Endothelial cell of umbilical vein (primary cell): ENCODE measurements at places on chromosomes 5 and 9.

- no peak for DNase-seq
Measured at GRCh38 chr5:159797261-159797970, 118.9 kb upstream of the ADRA1B start.

GRCh38 chr5:103452089-103452488 lies 110.5 kb downstream of the NUDT12 start:
- DNase-seq = no peak

DNA sequence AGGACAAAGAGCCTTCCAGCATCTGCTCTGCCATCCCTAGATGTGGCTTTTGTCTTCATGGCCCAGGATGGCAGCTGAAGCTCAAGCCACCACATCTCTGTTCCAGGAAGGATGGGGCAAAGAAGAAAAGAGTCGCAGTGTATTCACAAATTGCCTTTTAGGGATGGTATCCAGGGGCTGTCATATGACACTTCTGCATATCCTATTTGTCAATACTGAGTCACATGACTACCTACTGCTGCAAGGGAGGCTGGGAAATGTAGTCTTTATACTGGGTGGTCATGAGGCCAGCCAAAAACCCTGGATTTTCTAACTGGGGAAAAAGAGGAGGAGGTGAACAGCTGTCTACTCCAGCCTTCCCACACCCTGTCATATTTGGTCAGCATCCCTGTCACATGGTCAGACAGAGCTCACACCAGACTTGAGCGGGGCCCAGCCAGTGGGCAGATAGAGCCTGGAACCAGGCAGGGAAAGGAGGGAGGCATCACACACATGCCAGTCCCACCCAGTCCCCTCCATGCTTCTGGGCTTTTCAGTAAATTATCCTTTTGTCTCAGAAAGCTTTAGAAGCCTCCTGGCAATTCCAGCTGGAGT lies 52.0 kb downstream of the OLFM1 start:
- DNase-seq = no peak

- DNase-seq = no peak
Measured at GRCh38 chr5:164255598-164256213, 750.3 kb downstream of the MAT2B start.

DNA sequence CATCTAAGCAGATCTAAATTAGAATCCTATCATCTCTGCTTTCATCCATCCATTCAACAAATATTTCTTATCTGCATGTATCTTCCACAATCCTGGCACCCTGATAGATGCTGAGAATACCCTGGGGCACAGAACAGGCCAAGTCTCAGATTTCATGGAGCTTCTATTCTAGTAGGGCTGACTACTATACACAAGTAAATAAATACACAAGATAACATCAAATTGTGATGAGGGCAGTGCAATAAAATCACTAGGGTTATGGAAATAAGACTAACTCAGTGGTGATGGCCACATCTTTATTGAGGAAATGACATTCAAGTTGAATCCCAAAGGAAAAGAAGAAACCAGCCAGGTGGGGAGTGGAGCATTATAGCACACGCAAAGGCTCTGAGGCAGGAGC lies 138.4 kb upstream of the GLRA1 start:
- DNase-seq = no peak
